ENCODE measurements at places on chromosomes 1 and 21.

GRCh38 chr1:38115682-38116202 is 69.1 kb upstream of the POU3F1 start:
- no peak for DNase-seq

GRCh38 chr1:8704866-8705506 is 112.5 kb downstream of the RERE start:
- no peak for DNase-seq

DNA sequence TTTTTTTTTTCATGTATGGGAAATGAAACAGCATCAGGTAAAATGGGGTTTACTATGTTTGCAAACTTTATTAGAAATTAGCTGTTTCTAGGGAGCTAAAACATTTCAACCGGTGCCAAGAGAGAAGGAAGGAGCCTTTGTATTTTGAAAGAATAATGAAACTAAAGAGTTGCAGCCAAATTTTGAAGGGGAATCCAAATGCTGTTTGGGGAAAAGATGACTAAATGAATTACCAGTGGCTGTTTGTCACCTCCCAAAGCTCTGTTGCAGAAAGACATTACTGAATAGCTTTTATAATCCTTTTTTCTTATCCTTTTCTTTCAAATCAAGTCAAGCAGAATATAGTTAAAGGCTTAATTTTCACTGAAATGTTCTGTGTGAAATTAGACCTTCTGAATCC is 591.3 kb upstream of the ADGRL2 start:
- no peak for DNase-seq

GRCh38 chr1:14897997-14898645 is 255.4 kb upstream of the TMEM51 start:
- DNase-seq: no peak

DNA sequence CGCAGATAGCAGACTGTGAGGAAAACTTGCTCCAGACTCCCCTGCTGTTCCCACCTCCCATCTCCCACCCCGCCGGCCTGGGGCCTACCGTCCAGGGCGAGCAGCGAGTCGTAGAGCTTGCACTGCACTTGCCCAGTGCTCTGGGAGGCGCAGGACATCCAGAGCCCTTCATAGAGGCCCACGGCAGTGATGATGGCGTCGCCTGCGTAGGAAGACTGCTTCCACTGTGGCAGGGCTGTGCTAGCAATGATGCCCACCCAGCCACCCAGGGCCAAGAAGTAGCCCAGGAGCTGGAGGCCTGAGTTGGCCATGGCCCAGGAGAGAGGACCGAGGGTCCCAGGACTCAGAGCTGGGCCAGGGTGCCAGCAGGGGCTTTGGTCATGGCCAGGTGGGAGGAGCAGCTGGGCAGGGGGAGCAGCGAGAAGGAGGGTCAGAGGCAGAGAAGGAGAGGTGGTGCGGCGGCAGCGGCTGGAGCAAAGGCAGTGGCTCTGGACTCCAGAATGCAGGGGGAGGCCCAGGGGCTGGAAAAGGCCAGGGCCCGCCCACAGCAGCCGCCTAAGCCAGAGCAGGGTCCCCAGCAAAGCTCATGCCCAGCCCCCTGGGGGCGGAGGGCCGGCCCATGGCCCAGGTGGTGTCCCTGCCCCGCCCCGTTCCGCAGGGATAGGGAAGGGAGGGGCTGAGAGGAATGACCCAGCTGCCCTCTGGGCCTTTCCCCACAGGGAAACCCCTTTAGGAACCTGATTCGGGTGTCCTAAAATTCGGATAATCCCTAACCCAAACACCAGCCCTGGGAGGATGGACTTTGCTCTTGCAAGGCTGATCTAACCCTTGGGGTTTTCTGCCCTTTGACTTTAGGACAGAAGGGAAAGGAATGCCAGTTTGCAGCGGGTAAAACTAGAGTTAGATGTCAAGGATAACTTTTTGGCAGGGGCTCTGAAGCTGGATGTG is at the start of gene CLDN19:
Gene CLDN19 (minus strand): TSS at position 484 of the 948 bp plus-strand sequence. CDS start 173 bp downstream, at position 311.
- no peak for DNase-seq

- no peak for DNase-seq
These were observed 10.0 kb downstream of the SCNN1D start for GRCh38 chr1:1290238-1290731.

- DNase-seq: no peak
These were observed 81.8 kb downstream of the SMYD3 start for GRCh38 chr1:246425139-246425794.

- DNase-seq: no peak
These were observed 316.2 kb downstream of the HMCN1 start for GRCh38 chr1:186050360-186050759.

DNA sequence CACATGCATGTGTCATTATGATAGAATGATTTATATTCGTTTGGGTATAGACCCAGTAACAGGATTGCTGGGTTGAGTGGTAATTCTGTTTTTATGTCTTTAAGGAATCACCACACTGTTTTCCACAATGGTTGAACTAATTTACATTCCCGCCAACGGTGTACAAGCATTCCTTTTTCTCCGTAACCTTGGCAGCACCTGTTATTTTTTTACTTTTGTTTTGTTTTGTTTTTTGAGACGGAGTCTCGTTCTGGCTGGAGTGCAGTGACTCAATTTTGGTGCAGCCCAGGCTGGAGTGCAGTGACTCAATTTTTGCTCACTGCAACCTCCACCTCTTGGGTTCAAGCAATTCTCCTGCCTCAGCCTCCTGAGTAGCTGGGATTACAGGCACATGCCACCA is 8.5 kb upstream of the S100B start:
- DNase-seq: no peak

GRCh38 chr1:174060090-174060489 is 37.9 kb upstream of the RC3H1 start:
- no peak for DNase-seq

- DNase-seq: no peak
These were observed 46.5 kb downstream of the OMA1 start for GRCh38 chr1:58500043-58500442.

DNA sequence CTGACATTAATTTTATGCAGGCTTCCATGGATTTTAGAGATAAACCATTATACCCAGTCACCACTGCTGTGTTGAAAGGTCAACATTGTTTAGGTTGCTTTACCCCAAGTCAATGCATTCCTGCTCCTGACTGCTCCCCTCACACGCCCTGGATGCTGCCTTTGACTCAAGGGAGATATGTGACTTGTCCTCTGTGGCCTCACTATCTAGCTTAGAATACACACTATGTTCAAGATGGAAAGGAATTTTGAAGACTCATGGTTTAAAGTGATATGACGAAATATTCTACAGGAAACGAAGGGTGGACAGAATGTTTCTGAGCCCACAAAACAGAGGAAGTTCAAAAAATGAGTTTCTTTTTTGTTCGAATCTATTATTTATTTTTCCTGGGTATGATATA is 170.4 kb upstream of the NR5A2 start:
- DNase-seq: no peak

DNA sequence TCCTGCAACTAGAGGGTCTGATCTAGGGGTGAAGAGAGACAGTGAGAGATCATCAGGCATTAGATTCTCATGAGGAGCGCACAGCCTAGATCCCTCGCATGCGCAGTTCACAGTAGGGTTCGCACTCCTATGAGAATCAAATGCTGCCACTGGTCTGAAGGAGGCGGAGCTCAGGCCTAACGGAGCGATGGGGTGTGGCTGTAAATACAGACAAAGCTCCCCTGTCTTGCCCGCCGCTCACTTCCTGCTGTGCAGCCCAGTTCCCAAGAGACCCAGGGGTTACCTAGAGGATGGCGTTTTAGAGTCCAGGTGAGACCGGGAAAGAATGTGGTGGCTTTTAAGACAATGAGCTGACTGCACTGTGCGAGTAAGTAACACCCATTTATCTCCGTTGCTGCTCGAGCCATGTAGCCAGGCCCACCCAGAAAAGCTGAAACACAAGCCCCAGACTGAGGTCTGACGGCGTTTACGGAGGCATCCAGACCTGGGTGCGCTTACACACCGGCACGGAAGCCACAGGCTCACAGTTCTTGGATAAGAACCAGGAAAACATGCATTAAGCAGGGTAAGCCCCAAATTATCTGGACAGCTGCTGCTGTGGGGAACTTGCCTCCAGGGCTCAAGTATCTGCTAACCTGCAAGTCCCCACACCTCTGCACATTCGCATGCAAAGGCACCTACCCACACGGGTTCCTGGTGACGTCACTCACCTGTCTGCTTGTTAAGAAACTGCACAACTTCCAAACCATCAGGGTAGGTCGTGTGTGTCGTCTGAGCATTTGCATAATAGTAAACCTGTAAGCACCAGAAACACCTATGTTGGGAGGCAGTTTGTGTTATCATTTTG is 12.5 kb downstream of the TCP10L start:
- DNase-seq: no peak

DNA sequence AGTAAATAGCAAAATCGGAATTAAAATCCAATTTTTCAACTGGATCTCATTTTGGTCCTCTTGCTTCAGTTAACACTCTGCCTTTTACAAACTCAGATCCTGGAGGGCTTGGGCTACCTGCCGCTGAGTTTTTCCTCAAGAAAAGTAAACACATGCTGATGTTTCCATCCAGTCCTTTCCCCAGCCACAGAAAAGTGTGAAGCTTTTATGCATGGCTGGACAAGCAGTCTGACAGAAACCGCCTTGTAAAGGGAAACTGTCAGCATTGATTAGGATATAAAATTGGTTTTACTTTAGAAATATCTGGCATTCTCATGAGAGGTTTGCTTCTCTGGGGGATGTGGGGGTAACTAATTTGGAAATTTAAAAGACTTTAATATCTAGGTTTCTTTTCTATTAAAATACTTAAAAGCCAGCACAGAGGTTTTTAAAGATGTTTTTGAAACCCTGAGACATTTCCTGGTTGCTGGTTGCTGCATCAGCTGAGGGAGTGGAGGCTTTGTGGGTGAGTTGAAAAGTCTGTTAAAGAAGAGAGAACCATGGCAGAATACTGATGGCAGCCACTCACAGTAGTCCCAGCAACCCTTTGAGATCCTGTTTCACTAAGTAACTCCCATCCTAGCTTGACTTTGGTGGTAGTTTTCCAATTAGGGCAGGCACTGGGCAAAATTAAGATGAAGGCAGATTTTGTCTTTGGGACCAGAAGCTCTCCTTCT is 238.3 kb downstream of the PAPPA2 start:
- DNase-seq: no peak

DNA sequence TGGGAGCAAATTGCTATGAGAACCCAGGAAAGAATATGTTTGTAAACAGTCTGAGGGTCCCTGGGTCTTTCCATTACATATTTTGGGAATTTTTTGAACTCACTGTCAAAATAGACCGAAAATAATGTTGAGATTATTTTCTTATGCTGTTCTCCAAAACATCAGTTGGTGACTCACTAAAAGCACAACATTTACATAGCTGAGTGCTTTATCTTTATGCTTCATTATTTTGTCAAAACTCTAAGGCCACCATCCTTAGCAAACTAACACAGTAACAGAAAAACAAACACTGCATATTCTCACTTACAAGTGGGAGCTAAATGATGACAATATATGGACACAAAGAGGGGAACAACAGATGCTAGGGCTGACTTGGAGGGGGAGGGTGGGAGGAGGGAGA is 459.3 kb downstream of the ADGRL2 start:
- DNase-seq: no peak

- DNase-seq: peak; percentile 22
These were observed 5.7 kb downstream of the SLC6A17 start for GRCh38 chr1:110155878-110156522.

DNA sequence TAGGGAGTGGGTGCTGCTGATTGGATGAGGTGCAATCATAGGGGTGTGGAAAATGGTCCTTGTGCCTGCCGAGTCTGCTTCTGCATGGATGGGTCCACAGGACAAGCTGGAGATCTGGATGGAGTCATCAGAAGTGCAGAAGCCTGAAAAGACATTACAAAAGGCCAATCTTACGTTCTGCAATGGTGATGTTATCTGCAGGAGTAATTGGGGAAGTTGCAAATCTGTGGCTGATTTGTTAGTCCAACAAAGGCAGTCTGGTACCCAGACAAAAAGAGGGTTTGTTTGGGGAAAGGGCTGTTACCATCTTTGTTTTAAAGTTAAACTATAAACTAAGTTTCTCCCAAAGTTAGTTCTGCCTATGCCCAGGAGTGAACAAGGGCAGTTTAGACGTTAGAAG is 166.5 kb downstream of the PGBD5 start:
- DNase-seq: no peak

DNA sequence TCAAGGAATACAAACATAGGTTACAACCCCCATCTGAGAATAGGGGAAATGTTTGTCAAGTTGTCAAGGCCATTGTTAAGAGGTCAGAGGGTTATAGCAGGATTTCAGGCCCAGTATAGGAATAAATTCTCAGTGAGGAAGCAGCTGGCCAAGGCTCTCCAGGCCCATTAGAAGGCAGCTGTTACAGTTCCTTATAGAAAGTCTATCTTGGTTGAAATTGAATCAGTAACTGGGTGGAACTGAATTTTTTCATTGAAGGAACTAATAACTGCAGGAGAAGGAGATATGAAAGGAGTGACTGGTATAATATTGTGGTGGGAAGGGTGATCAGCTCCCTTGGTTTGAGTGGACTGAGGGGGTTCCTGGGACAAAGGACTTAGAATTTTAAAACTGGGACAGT is 134.1 kb downstream of the CYYR1 start:
- DNase-seq: no peak

DNA sequence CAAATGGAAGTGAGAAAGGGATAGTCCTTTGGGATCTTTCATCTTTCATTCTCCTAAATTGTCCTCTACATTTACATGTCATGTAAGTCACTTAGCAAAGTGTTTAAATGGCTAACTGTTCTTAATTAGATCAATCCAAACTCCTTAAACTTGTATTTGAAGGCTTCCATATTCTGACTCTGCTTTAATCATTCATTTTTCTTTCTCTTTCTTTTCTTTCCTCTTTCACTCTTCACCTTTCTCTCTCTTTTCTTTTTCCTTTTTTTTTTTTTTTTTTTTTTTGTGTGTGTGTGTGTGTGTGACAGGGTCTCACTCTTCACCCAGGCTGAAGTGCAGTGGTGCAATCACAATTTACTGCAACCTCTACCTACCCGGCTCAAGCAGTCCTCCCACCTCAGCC is 71.7 kb downstream of the RPS27 start:
- no peak for DNase-seq

DNA sequence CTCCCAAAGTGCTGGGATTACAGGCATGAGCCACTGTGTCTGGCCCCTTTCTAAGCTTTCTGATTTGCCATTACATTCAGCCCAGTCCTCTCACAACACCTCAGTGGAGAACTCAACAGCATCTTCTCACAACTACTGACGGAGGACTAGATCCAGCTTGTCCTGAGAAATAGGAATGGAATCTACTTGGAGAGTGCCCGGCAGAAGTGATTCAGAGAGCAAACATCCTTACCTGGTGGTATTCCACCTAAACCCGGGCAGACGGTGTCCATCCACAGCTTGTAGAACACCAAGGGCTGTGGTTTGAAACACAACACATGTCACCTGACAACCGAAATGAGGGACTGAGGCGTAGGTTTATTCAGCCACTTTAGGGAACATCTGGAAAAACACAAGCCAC is 28.8 kb upstream of the CCSAP start:
- DNase-seq: no peak

GRCh38 chr1:59718989-59719360 is 95.8 kb upstream of the HOOK1 start:
- DNase-seq: no peak

All from glomerular endothelial cell (primary cell).